Forelimb muscle (tissue), 1 donor: ENCODE measurements at places on chromosomes 11 and 22.
A peak's percentile ranks its signal among the peaks of the same experiment; 100 is the strongest.

- DNase-seq = peak; percentile 62
Measured at GRCh38 chr11:122439866-122440810, 215.4 kb upstream of the UBASH3B start.

DNA sequence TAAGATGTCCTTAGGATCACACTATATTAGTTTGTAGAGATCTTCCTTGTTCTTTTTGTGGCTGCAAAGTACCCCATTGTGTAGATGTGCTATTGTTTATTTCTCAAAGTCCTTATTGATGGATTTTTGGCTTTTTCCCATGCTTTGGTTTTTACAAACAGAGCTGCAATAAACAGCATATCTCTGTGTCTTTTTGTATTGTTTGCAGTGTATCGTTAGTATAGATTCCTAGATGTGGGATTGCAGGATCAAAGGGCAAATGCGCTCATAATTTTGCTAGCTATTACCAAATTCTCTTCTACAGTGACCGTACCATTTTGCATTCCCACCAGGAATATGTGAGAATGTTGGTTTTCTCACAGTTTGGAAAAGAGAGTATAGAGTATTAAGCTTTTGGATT, 27.5 kb upstream of the FTH1 start:
- DNase-seq = no peak

DNA sequence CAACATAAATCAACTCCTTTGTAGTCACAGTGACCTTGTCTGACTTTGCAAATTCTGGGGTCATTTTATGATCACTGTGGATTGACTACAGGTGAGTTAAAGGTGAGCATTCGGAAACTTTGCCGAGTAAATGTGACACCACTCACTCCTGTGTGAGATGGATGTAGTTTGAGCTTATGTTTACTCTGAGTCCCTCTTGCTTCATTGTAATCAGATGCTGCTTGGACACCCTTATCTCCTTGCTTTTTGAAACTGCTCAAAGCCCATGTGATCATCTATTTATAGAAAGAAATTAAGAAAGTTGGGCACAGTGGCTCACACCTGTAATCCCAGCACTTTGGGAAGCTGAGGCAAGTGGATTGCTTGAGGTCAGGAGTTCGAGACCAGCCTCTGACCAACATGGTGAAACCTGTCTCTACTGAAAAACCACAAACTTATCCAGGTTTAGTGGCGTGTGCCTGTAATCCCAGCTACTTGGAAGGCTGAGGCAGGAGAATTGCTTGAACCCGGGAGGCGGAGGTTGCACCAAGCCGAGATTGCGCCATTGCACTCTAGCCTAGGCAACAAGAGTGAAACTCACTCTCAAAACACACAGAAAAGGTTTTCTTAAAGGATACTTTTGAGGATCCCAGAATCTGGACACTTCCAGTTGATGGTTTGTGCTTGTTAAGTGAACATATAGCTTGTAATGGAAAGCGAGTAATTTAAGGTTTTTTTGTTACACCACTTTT, 7.2 kb downstream of the FAM118A start:
- no peak for DNase-seq

DNA sequence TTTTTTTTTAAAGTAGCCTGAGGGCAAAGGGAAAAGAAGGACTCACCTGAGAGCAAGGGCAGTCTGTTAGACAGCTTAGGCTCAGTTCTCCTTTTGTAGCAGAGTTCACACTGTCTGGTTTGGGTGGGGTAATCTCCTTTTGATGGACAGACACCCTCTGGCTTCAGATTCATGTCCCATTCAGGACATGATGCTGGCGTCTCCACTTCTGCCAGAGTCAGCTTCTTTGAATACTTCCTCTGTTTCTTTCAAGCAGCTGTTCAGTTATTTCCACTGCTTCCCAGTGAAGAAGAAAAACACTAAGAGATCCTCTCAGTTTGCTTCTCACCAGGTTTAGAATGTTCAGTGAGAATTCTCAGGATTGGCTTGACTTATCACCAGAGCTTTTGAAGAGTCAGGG, 79.0 kb upstream of the HSD17B12 start:
- DNase-seq = no peak

- no peak for DNase-seq
Measured at GRCh38 chr22:38718414-38718813, 12.7 kb downstream of the GTPBP1 start.
